ENCODE measurements at places on chromosomes 5 and 9.

DNA sequence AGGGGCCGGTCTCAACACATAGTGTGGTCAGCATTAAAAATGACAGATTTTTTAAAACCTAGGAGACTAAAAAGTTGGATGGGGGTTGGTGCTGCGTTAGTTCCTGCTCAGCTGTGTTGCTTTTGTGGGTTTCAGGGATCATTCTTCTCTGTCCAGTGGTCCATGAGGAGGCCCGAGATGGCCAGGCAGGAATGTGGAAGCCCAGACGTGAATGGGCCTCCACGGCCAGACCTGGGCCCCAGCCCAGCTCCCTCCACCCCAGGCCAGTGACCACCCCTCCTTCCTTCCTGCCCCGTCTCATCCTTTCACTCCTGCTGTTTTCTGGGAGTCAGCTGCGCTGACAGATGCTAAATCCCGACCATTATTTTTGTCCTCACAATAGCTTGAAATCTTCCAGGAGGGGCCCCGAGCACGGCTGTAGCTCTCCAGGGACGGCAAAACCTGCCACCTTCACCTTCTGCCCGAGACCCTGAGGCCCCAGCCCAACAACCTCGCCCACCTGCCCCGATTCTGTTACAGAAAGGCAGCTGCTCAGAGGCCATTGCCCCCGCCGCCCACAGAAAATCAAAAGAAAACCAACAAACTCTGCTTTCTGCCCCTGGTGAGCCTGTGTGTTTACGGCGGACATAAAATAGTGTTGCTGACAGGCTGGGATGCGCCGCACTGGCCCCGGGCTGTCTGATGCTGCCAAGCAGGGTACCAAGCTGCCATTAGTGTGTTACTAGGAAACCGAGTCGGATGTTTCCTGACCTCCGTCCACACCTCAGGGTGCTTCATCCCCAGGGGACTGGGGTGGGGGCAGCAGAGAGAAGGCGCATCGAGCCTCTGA, 83.7 kb upstream of the SARDH start:
- no peak for DNase-seq

- no peak for DNase-seq
Observed at GRCh38 chr9:92440751-92441046, 16.4 kb upstream of the OMD start.

DNA sequence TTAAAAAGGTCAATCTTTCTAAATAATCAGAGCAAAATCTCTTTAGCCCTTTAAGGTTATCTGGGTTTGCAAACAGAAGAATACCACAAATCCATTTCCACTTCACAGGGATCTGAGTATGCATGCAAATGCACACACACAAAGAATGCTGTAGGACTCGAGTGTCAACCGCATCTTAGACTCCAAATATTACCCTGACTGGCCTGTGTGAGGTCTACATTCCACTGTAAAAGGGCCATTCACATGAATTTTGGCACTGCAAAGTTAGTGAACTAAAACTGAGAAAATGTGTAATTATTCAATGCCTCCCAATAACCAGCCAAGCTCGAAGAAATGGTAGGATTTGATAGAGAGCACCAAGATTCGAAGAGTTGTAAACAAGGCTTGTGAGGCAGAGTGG, 199.9 kb downstream of the AGTPBP1 start:
- no peak for DNase-seq

GRCh38 chr9:88930716-88931115, 60.6 kb upstream of the S1PR3 start:
- DNase-seq: no peak

GRCh38 chr5:109876941-109877669, 187.4 kb downstream of the MAN2A1 start:
- DNase-seq: no peak

GRCh38 chr5:116632890-116633289, 58.3 kb upstream of the SEMA6A start:
- DNase-seq: no peak

DNA sequence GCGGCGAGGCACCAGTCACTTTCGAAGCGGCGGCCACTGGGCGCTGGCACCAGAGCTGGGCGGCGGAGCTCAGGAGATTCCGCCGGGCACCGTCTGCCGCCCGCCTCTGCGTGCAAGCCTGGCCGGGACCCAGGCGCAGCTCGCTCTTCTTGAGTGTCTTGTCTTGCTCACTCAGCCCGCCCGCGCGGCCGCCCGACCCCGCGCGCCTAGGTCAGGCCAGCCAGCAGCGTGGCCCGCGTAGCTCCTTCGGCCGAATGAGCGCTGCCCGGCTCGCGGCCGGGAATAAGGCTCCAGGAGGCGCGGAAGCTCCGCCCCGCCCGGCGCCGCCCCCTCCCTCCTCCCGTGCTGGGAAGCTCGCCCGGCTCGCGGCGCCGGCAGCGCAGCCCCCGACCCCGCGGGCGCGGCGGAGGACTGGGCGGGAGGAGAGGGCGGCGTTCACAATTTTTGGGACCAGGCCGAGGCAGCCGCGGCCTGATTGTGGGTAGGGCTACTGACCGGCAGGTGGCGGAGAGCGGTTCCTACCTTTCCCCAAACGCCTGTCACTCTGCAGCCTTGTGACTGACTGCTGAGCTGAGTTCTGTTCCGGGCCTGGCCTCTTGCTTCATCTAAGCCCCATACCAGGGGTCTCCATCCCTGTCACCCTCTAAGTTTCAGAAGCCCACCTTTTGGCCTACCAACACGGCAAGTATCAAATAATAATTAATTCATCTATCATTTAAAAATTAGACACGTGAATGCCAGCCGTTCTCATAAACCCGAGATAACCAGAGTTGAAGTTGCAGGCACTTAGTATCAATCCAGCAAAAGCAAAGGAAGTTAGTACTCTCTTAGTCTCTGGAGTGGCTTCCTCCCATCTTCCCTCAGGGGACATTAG, at the start of gene HBEGF:
HBEGF (minus strand) TSS at position 256 of the 874 bp plus-strand sequence. CDS start 275 bp downstream, outside the sequence.
- peak; percentile 96 for DNase-seq

All from NCI-H526 (cell line).